Upper lobe of left lung (tissue), 6 donors: ENCODE measurements at places on chromosomes 5 and 9. TPM values are rescaled to one million over a fixed set of nuclear protein-coding genes. Genes with fewer than 3 reads are reported as not detected.

ADAMTS19 gene
- not detected for total RNA-seq

DNA sequence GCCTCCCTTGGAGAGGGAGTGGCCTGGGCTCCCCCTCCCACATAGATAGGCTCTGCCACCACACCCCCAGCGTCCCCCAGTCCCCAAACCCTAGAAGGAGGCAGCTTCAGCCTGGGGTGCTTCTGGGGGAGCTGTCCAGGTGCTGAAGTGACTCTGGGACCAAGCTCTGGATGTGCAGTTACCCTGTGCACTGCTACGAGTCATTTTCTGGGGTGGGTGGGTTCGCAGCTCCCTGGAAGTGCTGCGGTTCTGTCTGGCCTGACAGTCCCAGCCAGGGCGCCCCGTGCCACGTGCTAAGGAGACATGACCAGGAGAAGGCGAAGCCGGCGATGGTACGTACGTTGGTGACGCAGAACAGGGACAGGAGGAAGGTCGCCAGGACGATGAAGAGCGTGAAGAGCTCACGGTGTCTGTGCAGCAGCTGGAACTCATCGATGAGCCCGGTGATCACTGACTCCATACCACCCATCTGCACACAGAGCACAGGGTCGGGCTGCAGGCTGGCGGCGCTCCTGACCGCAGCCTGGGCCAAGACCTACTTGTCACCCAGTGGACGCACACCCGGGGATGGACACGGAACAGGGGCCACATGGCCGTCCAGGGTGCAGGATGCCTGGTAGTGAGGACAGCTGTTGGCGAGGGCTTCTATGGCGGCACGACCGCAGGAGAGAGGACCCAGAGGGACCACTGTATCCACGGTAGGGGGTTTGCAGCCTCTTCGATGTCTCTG is 35.7 kb downstream of the SLC6A3 start:
- no peak overlapping the region for H3K4me3 ChIP-seq
- no peaks in the 10 kb centered on the region for H3K4me1 ChIP-seq
- no peak for DNase-seq
- H3K27ac ChIP-seq: no peak overlapping the region
- H3K36me3 ChIP-seq: no peaks in the 10 kb centered on the region

GRCh38 chr9:8074713-8075286 is 275.2 kb upstream of the DMAC1 start:
- no peak overlapping the region for H3K4me3 ChIP-seq
- no peaks in the 10 kb centered on the region for H3K4me1 ChIP-seq
- no peaks in the 10 kb centered on the region for H3K27me3 ChIP-seq

TMEM232 gene
- 1.5 TPM for total RNA-seq

GRCh38 chr5:148828511-148829247 is 2.3 kb downstream of the ADRB2 start:
- DNase-seq: no peak
- no peaks in the 10 kb centered on the region for H3K27me3 ChIP-seq
- peak overlapping the region; percentile 70 for H3K4me3 ChIP-seq

PCAT7 gene
- not detected for total RNA-seq

GLE1 gene
- 24.1 TPM for total RNA-seq

LCN1 gene
- total RNA-seq: not detected

ZNF462 gene
- 32.5 TPM for total RNA-seq

GRCh38 chr5:9776525-9776924 is 146.4 kb upstream of the TAS2R1 start:
- no peak overlapping the region for H3K4me3 ChIP-seq
- no peak for DNase-seq
- no peaks in the 10 kb centered on the region for H3K36me3 ChIP-seq
- H3K27me3 ChIP-seq: no peaks in the 10 kb centered on the region
- no peak overlapping the region for H3K27ac ChIP-seq
- no peaks in the 10 kb centered on the region for H3K4me1 ChIP-seq

DNA sequence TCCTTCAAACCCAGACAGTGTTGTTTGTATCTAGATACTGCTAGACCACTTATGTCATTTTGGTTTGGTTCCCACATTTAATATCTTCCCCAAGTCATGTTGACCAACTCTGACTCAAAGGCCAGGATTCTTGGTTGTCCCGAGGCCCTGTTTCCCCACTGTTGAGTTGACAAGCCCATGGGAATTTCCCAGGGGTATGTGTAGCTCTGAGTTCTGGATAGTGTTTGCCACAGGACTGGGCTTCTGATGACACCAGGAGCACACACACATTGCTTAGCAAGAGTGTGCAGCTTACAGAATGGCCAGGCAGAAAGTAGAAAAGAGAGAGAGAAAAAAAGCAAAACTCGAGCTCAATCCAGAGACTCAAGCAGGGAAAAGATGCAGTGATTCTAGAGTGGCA is 214.4 kb downstream of the NXNL2 start:
- DNase-seq: no peak
- H3K27me3 ChIP-seq: no peaks in the 10 kb centered on the region
- no peaks in the 10 kb centered on the region for H3K36me3 ChIP-seq
- H3K27ac ChIP-seq: no peak overlapping the region

GRCh38 chr9:86788456-86788855 is 158.8 kb downstream of the GAS1 start:
- no peaks in the 10 kb centered on the region for H3K4me1 ChIP-seq
- H3K27me3 ChIP-seq: no peaks in the 10 kb centered on the region
- DNase-seq: no peak
- no peak overlapping the region for H3K27ac ChIP-seq

TPM2 gene
- 89.3 TPM for total RNA-seq

ACSL6 gene
- total RNA-seq: 0.69 TPM

PPP2R2B gene
- total RNA-seq: 1.4 TPM

SLC6A19 gene
- total RNA-seq: 0.03 TPM

- no peak for DNase-seq
- H3K27me3 ChIP-seq: no peaks in the 10 kb centered on the region
- H3K4me1 ChIP-seq: peaks cover 6% of the 10 kb centered on the region
- no peak overlapping the region for H3K27ac ChIP-seq
- H3K36me3 ChIP-seq: no peaks in the 10 kb centered on the region
These were observed 186.0 kb downstream of the GOLPH3 start for GRCh38 chr5:31987985-31988710.

- H3K36me3 ChIP-seq: no peaks in the 10 kb centered on the region
- no peak for DNase-seq
- no peaks in the 10 kb centered on the region for H3K27me3 ChIP-seq
- no peak overlapping the region for H3K4me3 ChIP-seq
- H3K27ac ChIP-seq: no peak overlapping the region
These were observed 232.3 kb upstream of the IRX2 start for GRCh38 chr5:2983583-2984300.

DNA sequence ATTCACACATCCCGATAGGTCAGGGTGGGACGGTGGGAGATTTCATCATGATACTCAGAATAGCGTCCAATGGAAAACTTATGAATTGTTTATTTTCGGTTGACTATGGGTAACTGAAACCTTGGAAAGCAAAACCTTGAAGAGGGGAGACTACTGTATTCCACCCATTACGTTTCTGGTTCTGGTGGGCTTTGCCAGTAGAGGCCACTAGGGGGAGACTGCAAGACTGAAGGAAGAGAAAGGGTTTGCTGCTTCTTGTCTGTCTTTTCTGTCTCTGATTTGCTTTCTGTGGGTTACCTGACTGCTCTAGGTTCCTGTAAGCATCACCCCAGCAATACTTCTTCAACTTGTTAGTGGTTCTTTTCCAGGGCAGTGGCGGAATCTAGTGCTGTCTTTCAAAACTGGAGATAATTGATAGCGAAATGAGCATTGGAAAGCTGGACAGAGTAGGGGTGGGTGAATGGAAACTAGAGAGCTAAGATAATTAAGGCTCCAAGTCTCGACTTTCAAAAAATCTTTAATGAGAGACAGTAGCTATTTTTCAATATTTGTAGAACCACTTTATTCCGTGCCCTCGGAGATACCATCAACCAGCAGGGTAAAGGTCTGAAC is 27.0 kb downstream of the GRIN3A start:
- no peak for DNase-seq
- H3K27me3 ChIP-seq: no peaks in the 10 kb centered on the region
- no peak overlapping the region for H3K27ac ChIP-seq
- H3K4me3 ChIP-seq: no peak overlapping the region
- no peaks in the 10 kb centered on the region for H3K4me1 ChIP-seq

DNA sequence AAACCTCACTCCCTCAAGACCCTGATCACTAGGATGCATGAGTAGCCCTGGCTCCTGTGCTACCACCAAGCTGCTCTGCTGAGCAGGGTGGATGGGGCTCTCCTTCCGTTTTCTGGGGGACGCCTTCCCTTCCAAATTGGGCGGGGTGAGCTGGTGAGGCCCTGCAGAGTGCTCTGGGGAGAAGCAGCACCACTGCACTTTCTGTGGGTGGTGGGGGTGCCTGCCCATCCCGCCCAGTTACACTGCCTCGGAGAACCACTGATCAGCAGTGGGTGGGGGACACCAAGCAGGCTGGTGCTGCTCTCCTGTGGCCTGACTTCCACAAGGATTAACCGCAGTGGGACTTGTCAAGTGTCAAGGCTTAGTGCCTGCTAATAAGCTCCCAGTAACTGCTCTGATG is 19.0 kb downstream of the GFPT2 start:
- H3K4me3 ChIP-seq: no peak overlapping the region
- no peak for DNase-seq
- no peaks in the 10 kb centered on the region for H3K36me3 ChIP-seq
- no peaks in the 10 kb centered on the region for H3K4me1 ChIP-seq
- H3K27me3 ChIP-seq: no peaks in the 10 kb centered on the region
